ENCODE measurements at places on chromosomes 11 and 22.

DNA sequence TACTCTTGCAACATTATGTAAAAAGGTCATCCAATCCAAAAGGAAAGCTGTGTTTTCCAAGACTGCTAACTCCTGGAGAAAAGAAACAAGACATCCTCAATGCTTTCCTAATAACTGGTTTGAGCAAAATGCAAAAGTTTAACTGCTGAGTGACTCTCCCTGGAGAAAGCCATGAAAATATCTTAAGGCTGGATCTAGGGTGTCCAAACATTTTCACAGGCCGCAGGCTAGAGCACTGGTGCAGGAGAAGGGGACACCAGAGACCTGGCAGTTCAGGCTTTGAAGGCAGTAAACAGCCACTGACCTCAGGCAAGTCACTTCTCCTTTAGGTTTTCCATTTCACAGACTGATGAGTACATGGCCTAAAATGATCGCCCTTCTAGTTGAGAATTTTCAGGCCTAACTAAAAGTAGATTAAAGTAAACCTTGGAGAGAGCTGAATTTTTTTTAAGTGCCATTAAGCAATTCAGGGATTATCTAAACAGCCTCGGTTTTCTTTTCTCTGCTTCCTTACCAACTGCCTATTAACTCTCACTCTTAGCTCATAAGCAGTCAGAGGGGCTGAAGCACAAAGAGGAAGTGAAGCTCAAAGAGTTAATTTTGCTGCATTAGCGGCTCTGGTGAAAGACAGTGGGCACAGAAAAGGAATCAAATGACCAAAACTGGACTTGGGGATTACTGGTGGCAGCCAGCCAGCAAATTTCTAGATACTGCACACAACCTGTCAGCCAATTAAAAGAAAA, 2.3 kb downstream of the CHKA start:
- no peak for DNase-seq

DNA sequence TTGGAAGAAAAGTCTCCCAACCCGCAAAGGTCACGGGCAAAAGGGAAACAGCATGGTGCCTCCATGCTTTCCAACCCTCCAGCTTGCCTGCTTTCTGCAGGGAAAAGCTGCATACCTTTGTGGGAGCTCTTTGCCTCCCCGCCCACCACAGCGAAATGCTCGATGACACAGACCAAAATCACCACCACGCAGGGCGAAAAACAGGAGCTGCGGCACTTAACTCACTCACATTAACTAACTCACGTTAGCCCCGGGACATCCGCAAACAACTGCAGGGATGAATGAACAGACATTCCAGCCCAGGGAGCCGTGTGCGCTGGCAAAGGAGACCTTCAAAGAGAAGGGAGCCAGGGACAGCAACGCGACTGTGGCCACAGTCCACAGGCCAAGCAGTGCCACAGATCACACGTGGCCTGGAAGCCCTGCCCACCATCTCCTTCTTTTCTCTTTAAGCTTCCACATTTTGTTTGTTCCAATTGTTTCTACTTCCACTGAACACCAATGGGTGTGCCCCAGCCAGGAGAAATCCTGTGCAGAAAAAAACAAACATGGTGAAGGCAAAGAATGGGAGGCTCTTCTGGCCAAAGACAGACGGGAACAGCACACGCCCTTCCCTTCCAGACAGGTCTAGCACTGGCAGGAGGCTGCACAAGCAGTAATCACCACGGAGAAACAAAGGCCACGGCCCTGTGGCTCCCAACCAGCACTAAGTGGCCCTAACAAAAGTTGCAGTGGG, 39.3 kb downstream of the DUSP8 start:
- no peak for DNase-seq

- DNase-seq: no peak
These were observed 19.3 kb upstream of the FXYD2 start for GRCh38 chr11:117843666-117844484.

- DNase-seq: no peak
These were observed 7.3 kb downstream of the NELL1 start for GRCh38 chr11:20676658-20677057.

DNA sequence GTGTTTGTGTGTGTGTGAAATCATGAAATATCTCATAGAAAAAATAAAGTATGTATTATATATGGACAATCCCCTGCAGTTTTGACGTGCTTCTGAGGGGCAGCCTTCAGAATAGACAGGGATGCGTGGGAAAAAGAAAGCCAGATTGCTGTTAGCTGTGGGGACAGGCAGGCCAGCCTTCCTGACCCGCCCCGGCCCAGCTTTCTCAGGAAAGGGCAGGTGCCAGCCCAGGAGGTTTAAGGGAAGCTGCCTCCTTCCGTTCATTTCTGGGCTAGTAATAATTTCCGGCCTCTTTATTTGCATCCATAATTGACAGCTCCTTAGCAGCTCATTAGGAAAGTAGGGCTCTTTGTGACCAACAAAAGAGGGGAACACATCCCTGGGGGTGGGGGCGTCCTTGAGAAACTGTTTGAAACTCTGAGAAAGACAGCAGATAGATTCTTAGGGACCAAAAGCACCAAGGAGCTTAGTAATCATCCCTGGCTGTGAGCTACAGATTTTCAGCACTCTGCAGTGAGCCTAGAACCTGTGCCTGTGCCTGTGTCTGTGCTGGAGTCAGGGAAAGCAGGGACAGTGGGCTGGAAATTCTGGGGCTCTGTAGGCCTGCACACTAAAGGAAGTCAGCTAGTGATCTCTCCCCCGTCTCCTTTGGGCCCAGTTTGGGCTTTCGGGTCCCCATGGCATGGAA, 632.9 kb upstream of the CADM1 start:
- no peak for DNase-seq

DNA sequence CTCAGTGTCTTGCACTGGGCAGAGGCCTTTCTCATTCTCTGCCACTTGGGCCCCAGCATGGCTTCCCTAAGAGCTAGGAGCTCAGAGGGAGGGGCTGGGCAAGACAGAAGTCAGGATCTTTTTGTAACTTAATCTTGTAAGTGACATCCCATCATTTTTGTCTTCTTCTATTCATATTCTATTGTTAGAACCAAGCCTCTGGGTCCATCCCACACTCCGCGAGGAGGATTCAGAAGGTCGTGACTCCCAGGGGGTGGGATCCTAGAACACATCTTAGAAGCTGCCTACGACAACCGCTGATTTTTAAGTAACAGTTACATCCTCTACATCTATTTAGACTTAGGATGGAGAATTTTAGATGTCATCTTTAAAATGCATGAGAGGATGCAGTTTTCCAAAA, 1.5 kb upstream of the IL17RA start:
- DNase-seq: no peak

DNA sequence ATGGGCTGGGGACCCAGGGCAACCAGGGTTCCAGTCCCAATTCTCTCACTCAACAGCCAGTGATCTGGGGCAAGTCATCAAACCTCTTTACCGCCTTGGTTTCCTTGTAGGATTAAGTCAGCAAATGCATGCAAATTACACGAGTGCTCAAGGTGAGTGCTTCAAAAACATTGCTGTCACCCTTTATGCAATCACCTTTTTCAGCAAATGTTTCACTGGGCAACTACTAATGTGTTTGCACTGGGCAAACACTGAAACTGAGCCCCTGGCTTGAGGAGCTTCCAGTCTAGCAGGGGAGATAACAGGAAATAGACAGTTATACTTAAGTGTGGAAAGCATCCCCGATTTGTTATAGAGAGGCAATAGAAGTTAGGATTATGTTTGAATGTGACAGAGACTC, 37.7 kb upstream of the DMC1 start:
- no peak for DNase-seq

GRCh38 chr11:126391970-126392632, 36.6 kb downstream of the ST3GAL4 start:
- no peak for DNase-seq

GRCh38 chr22:22248878-22249277, 4.3 kb downstream of the VPREB1 start:
- no peak for DNase-seq

DNA sequence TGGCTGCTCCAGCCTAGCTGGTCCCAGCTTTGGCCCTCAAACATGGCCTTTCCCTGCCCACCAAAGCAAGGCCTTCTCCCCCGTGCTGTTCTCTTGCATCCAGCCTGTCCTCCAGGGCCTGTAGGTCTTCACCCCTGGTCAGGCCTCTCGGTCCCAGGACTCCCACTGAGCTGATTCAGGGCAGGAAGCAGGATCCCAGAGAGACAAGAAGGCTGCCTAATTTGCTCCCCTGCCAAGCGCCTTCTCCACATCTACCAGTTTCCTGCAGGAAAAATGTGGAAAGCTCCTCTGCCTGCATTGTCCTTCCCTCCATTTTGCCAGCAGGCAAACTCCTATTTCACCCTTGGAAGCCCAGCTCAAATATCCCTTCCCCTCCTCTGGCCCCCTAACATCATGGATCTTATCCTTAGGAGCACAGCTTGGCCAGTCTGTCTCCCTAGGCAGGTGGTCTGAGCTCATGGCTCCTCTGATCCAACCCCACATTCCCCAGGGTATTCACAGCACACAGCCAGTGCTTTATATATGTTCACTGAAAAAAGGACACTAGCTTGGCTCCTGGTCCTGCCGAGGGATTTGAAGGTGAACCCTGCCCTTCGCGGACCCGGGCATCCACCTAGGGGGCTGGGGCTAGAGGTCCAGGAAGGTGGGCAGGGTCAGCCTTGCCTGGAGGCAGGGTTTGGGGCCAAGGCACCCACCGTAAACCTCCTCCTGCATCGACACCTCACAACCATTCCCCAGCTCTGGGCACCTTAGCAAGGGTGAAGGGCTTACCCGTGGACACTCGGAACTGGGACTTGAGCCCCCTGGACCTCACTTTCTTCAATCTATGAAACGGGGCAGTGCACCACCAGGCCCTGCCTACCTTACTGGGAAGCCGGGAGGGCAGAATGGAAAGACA, 968 bp downstream of the RHBDD3 start:
- no peak for DNase-seq

GRCh38 chr11:90329043-90329442, 106.2 kb upstream of the CHORDC1 start:
- DNase-seq: no peak

GRCh38 chr11:57260937-57261783, 24.1 kb upstream of the APLNR start:
- no peak for DNase-seq

GRCh38 chr22:42399315-42400271, 32.6 kb downstream of the NFAM1 start:
- no peak for DNase-seq

GRCh38 chr11:11577932-11578911, 43.6 kb downstream of the GALNT18 start:
- DNase-seq: no peak

DNA sequence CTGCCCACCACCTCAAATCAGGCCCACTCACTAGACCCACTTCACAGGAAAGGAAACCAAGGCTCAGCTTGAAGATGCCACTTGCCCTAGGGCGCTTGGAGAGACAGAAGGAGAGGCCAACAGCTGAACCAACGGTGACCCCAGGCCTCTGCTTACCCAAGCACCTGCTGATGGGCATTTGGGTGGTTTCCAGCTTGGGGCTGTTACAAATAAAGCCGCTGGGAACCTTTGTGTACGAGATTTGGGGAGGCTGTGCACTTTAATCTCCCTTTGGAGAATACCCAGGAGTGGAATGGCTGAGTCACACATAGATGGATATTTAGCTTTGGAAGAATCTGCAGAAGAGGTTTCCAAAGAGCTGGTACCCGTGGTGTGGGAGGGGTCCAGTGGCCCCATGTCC, 50.9 kb upstream of the LINC01488 start:
- no peak for DNase-seq

DNA sequence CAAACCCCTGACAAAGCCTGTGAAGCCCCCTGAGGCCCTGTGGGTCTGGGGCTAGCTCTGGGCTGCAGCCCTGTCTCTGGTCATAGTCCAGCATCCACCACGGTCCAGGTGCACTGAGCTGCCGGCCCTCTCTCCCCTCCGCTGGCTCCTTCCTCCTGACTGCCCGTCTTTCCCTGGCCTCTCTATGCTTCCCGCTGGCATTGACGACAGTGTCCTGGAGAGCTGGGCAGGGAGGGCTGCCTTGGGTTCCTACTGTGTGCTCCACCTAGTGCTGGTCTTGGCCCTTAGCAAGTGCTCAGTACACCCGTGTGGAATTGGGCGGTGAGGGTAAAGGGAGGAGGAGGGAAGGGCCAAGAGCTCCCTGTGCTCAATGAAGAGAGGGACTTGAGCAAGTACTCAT, 868 bp upstream of the MYEOV start:
- DNase-seq: no peak

DNA sequence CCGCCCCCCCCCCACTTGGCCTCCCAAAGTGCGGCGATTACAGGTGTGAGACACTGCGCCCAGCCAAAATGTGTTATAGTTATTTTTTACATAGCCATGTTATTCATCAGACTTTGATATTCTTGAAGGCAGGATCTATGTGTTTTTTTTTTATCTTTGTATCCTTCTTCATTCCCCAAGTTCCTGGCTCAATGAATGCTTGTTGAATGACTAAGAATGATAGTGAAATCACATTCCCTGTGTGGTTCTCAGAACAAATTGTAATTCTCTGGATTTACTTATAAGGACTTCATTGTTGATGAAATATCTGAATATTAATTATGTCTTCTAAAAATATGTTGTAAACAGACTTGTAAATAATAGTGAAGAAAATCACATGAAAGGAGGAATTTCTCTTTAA, 33.5 kb downstream of the MMP7 start:
- peak; percentile 35 for DNase-seq

DNA sequence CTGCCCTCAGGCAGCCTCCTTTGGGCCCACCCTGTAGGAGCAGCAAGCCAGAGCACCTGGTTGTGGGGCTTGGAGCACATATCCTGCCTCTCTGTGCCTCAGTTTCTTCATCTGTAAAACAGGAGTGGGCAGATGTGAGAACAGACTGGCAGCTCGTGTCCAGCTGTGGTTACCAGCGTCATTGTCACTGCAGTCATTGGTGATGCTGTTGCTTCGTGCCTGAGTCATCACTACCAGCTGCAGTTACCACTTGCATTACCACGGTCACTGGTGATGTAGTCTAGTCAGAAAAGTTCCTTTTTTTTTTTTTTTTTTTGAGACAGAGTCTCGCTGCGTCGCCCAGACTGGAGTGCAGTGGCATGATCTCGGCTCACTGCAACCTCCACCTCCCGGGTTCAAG, 20.4 kb downstream of the RSPH14 start:
- DNase-seq: no peak

GRCh38 chr11:8056810-8057463, 24.1 kb upstream of the TUB start:
- DNase-seq: no peak

DNA sequence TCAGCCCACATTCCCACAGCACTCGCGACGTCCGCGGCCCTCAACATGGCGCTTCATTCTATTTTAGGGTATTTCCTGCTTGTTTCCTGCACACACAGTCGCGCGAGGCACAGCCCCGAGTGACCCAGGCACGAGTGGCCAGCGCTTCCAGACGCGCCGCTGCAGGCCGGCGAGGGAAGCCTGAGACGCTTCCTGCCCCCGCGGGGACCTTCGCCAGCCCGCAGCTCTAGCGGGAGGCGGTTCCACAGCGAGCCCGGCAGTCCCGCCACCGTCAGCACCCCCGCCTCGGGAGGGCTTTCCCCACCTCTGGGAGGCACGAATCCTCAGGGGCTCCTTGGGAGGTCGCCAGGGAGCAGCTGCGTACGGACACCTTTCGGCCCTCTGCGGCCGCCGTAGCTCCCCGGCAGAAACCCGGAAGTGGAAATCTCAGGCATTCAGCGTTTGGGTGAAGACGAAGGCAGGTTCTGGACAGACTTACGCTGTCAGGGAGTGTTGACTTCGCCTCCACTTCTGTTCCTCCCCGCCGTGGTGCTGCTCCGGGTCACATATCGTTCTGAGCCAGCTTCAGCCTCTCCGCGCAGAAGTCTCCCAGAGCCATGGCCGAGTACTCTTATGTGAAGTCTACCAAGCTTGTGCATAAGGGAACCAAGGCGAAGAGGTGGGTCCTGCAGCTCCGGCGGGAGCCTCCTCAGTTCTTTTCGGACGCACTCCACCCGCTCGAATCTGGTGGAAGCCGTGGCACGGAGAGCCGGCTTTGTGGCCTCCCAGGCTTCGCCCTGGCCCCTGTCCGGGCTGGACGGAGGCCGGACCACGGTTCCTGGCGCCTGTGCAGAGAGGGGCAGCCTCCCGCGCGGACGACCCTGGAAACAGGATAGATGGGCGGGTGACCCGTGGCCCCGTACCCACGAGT, 2925.9 kb upstream of the OR11H1 start:
- no peak for DNase-seq
